ENCODE measurements at places on chromosomes 5 and 9.

- DNase-seq: no peak
Observed at GRCh38 chr5:143676802-143677201, 135.2 kb upstream of the HMHB1 start.

DNA sequence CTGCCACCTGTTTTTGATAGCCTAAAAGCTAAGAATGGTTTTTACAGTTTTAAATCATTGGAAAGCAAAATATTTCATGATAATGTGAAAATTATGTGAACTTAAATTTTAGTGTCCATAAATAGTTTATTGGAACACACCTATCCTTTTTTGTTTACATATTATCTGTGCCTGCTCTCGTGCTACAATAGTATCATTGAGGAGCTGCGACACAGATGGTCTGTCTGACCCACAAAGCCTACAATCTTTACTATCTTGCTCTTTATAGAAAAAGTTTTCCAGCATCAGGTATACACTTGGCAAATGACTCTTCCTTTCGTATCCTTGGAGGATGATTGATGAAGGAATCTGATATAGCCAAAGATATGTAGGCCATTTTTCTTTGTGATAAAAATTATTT, 40.2 kb downstream of the TTC1 start:
- no peak for DNase-seq

- DNase-seq: no peak
Observed at GRCh38 chr9:80074439-80074838, 502.7 kb downstream of the TLE4 start.

DNA sequence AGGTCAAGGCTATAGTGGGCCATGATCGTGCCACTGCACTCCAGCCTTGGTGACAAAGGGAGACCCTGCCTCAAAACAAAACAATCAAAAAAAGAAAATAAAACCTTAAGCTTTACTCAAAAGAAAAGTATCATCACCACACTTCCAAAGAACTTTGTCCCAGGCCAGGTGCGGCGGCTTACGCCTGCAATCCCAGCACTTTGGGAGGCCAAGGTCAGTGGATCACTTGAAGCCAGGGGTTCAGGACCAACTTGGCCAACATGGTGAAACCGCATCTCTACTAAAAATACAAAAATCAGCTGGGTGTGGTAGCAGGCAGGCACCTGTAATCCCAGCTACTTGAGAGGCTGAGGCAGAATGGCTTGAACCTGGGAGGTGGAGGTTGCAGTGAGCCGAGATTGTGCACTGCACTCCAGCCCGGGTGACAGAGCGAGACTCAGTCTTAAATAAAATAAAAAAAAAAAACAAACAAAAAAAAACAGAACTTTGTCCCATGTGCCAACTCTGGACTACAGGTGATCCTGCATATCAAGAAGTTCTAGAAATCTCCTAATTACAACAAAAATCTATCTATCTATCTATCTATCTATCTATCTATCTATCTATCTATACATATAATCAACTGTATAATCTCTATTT, 19.7 kb downstream of the CLINT1 start:
- no peak for DNase-seq

GRCh38 chr9:112104401-112104800, 70.7 kb downstream of the SUSD1 start:
- DNase-seq: no peak

- DNase-seq: no peak
Observed at GRCh38 chr9:119375892-119376291, 6.7 kb upstream of the BRINP1 start.

DNA sequence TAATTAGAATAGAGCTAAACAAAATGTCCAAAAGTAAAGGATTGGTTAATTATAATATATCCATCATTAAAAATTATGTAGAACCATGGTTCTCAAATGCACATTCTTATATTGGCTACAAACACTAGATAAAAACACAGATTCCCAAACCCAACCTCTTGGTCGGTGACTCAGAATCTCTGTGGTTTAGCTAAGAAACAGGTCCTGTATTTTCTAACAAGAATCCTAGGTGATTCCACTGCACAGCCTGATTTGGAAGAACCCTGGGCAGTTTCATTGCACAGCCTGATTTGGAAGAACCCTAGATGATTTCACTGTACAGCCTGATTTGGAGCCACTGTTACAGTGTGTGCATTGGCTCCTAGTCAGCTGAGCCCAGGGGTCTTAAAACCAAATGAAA, 67.9 kb downstream of the KIAA1958 start:
- no peak for DNase-seq

DNA sequence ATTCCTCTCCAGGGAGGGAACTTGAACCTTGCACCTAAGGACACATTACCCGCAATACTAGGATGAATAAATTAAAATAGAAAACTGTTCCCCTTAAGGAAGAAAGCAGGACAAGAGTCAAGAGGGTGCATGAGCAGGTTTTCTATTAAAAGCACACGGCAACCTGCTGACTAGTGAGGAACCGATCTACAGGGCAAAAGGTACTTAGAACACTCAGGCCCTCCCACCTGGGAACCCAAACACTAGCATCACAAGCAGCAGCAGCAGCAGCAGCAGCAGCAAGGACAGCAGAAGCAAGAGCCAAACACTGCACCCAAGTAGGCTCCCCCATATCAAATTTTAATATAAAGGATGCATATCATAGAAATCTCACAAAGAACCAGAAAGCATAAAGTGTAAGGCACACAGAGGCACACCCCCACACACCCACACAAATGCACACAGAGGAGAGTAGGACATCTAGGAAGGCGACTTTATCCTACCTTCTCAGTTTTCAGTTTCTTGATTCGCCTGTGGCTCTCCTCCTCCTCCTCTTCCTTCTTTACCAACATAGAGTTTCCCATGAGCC, 2.8 kb downstream of the ZNF608 start:
- no peak for DNase-seq

GRCh38 chr5:56290378-56291078, 57.4 kb upstream of the ANKRD55 start:
- no peak for DNase-seq

- DNase-seq: no peak
Observed at GRCh38 chr9:1916655-1917054, 98.5 kb upstream of the SMARCA2 start.

GRCh38 chr9:121299467-121300282, 31.7 kb downstream of the GSN start:
- DNase-seq: no peak

DNA sequence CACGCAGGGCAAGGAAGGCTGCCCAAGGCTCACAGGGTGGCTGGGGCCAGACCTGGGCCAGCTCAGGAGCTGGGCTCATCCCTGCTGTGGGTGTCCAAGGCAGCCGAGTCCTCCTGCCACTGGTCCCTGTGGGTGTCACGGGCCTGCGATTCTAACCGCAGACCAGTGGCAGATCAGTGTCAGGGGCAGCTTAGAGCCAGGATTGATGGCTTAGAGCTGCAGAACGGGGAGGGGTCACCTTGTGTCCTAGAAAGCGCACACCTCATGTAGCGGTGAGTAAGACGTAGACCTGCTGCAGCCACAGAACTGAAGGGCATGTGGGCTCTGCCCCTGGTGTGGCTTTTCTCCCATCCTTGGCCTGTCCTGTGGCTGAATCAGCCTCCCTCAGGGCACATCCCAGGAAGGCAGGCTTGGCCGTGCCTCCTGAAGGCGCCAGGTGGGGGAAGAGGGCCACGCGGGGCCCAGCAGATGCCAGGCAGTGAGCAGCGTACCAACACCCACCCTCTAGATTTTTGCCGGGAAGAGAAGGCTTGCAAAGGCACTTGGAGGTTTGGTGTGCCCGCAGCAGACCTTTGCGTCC, 78.3 kb upstream of the FCN2 start:
- DNase-seq: no peak

GRCh38 chr9:128409978-128410377, 10.7 kb upstream of the CERCAM start:
- no peak for DNase-seq

GRCh38 chr5:73694089-73694488, 68.1 kb downstream of the ARHGEF28 start:
- no peak for DNase-seq

- no peak for DNase-seq
Observed at GRCh38 chr9:127662617-127663016, 44.2 kb upstream of the CFAP157 start.

DNA sequence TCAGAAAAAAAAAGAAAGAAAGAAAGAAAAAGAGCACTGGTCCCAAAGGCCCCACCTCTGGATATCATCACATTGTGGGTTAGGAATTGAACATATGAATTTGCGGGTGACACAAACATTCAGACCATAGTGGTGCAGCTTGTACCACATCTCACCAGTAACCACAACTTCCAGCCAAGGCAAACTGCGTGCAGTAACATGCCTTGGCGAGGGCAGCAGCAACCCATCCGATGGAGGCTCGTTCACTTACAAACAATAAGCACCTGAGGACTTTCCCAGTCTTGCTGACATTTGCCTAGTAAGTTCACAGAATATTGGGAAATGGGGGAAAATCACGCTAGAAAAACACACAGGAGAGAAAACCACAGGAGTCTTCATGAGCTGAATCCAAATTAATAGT, 508.1 kb downstream of the ZNF608 start:
- DNase-seq: no peak

DNA sequence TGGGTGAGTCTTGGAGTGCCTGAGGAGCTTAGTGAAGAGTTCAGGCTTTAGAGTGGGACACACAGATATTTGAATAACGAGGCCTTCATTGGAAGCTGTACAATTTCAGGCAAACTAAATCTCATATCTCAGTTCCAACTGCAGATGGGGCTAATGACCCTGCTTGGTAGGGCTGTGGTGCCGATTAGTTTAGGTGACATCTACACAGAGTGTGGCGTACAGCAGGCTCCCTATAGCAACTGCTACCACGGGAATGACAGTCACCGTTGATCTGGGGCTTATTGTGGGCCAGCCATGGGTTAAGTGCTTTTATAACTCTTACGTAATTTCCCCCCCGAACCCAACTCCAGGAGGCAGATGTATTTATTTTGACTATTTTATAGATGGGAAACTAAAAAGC, 70.8 kb downstream of the FAT2 start:
- DNase-seq: no peak

GRCh38 chr5:8634219-8634618, 765.3 kb downstream of the MTRR start:
- DNase-seq: no peak

DNA sequence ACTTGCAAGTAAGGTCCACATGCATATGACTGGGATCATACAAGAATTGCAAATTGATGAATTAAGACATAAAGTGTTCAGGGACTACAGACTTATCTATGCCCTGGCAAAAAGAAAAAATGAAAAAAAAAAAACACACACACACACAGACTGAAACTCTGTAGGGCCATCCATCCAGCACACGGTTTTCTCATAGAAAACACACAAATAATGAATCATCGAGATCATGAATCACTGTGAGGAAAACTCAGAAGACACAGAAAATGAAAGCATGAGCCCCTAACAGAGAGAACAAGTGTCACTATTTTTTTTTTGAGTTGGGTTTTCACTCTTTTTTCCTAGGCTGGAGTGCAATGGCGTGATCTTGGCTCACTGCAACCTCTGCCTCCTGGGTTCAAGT, 185.2 kb downstream of the IRX2 start:
- DNase-seq: no peak

DNA sequence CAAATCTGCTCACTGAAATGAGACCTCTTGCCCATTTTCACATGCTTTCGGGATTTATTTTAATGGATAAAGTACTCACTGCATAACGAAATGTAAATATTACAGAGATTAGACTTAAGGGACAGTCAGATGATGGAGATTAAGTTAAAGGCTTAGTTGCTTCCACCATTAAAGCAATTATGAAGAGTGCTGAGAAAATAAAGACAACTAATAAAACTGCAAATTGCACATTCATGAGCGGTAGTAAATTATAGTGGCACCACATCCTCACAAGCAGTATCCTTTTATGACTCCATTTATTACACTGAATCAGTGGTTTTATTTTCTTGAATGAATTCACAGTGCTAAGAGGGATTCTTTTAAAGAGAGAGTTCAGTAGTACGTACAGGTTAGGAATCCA, 76.2 kb upstream of the TMED7 start:
- DNase-seq: no peak

Measured in thoracic aorta (tissue), 2 donors.